H1 (cell line): ENCODE measurements at places on chromosomes 7 and 10.

DNA sequence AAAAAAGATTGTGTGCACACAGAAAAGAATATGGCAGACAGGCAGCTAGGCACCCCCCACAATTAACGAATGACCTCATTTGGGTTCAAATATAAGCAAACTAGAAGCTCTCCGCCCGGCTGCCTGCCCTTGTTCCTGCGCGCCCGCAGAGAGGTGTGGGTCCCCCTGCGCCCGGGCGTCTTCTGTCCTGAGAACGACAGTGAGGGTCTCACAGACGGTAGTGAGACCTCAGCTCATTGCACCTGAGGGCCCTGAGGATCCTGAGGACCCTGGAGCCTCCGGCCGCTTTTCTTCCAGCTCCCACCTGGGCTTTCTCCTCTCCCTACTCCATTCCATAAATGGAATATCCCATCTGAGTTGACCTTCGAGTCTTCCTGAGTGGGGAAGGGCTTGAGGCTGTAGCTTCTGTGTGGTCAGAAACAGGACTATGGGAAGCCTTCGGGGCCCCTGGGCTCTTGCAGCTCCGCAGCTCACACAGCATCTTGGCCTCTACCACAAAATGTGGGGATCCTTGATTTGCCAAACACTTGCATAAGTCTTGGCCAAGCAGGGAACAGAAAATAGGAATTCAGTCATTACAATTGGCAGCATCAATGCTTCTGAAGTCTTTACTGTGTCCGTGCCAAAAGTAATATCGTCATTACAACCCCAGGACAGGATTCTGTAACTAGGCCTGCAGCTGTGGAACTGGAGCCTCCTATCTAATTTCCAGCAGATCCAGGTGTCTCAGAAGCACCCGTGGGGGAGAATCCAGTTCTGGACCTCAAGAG is 43.8 kb downstream of the JAKMIP3 start:
- no peak for DNase-seq

DNA sequence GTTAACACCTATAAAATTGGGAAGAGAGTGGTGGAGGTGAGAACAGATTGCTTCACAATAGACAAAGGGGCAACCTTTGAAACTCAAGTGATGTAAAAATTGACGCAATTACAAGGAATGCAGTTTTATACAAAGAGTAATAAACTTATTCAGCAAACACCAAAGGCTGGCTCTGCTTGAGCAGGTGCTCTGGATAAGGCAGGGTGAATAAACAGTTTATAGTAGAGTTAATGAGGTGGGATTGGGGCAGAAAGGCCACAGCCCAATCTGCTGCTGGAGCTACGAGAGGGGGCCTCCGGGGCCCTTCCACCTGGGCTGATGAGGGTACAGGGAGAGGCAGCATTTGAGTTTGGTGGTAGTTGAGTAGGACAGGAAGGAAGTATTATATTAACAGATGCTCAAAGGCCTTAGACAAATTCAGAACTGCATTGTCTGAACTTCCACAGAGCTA is 6.0 kb downstream of the MUC12 start:
- DNase-seq, result no peak

GRCh38 chr7:117530390-117530789 is 50.6 kb downstream of the CFTR start:
- no peak for DNase-seq

DNA sequence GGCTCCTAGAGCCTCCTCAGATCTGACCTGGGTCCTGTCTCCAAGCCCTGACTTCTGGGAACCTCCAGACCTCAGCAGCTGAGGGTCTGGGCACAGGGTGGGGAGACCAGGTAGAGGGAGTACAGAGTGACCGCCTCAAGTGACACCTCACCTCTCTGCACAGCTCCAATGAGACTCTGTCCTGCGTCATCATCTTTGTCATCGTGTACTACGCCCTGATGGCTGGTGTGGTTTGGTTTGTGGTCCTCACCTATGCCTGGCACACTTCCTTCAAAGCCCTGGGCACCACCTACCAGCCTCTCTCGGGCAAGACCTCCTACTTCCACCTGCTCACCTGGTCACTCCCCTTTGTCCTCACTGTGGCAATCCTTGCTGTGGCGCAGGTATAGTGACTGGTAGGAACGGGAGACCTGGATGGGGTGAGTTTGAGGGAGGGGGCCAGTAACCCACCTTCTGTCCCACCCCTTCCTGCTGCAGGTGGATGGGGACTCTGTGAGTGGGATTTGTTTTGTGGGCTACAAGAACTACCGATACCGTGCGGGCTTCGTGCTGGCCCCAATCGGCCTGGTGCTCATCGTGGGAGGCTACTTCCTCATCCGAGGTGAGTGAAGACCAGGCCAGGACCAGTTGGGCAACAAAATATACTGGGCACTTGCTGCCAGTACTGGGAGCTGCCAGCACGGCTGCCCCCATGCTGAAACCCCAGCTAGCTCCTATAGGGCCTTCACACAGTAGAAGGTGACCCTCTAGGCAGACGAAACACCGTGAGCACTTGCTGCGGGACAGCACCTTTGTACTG is 17.8 kb downstream of the SMO start:
- DNase-seq, result no peak

DNA sequence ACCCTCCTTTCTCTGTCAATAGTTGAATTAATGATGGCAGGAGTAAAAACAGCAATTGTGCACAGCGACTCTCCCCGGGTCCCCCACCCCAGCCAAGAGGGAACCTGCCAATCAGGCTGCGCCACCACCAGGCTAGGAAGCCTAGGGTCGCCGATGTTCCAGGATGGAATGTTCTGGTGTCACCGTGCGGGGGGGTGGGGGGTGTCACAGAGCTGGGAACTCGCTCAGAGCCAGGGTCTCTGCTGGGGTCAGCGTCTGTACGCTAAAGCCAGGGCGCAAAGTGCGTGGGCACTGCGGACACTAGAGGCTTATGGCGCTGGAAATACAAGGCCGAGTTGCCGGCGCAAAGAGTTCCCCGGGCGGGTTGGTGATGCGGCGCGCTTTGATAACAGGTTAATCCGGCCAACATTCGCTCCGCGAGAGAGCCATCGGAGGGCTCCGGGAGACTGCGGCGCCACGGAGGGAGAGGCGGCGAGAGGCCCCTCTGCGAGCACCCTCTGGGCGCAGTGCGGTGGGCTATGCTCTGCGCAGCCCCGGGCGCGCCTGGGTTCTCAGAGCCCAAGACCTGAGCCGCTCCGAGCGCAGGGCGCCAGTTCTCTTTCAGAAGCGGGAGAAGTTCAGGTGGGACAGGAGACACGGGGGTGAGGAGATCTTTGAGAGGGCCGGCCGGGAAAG is 192.3 kb downstream of the EMX2 start:
- DNase-seq, result no peak

GRCh38 chr10:59678884-59679301 is 30.8 kb downstream of the SLC16A9 start:
- no peak for DNase-seq
